ENCODE measurements at places on chromosomes 4 and X.

DNA sequence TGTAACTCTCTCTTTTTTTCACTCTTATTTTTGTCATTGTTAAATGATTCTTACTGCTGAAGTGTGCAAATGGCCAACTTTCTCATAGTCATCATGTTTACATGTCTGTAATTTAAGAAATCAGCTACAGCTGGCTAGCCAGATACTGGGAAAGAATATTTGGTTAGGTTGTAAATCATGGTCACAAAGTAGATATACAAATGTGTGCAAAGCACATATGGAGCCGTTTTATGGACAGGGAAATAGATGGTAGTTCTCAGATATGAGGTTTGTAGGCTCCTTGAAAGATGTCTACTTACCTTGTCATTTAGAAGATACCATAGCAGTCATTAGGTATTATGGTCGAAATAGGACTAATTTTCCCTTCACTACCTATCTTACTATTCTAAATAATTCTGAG, 430.4 kb downstream of the ADGRL3 start:
- no peak for DNase-seq

GRCh38 chrX:115367951-115368350, 78.4 kb downstream of the LUZP4 start:
- DNase-seq = no peak

GRCh38 chr4:64326507-64326906, 82.7 kb downstream of the TECRL start:
- DNase-seq = no peak

DNA sequence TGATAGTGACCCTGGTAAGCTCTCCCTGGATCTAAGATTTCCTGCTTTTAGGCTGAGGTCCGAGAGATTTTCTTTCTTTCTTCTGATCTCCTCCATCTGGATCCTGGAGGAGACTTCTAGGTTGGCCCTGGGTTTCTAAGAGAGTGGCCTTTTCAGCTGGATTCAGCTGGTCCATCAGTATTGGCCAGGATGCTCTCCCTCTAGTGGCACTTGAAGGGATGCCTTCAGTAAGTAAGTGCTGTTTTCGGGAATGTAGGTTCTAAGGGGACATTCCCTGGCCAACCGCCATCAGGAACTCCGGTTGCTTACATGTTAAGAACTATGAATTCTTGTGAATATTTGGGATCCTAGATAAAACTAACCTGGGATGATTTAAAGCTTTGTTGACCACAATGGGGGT, 56.9 kb downstream of the SERTM2 start:
- no peak for DNase-seq

DNA sequence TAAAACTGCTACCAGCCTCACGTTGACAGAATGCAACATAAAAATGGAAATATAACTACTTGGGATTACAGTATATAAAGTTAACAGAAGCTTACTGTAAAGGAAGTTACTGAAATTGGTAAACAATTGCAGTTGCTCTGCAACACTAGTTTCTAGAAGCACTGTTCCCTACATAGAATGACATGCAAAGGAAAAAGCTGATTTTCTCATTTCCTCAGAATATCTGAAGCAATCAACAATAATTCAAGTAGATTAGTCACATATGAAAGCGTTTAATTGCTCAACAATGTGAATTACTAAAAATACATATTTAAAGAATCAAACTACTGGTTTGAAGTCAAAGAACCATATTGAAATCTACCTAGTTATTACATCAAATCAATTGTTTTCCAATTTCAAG, 31.8 kb downstream of the PDGFC start:
- no peak for DNase-seq

DNA sequence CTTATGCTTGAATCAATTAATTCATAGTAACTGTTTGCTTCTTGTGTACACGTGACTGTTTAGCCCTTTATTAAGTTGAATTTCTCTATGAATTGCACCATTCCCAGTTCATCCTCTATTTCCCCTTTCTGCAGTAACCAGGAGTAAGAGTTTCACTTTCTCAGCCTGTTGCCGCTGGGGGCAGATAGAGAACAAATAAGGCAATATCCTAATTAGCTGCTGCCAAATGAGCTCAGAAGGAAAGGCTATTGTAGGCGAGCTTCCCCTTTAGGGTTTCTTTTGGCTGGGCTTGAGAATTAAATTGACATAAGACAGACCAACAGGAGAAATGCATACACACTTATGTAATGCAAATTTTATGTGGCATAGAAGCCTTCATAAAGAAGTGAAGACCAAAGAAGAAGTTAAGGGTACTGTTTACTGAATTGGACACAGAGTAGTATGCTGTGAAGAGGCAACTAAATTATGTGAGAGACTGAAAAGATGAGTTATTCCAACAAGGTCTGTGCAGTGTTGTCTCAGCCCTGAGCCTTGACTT, 1594.7 kb downstream of the TECRL start:
- DNase-seq = no peak

- DNase-seq = peak; percentile 34
These were observed 814 bp downstream of the SPON2 start for GRCh38 chr4:1171311-1172227.

DNA sequence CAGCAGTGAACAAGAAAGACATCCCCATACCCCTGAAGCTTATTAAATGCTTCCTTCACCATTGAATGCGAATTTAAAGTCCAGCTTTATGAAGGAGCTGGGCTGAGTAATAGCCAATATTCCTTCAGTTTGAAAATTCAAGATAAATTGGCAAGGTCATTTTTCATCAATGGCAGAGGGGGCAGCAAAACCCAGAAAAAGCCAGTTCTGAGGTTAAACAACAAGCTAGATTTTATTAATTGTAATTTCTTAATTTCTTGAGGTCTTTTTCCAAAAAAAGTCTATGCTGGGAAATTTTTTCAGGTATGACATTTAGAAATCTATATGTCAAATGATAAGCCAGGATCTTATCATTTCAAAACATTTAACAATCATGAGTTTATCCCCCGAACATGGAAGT, 808.9 kb downstream of the RPA4 start:
- DNase-seq = no peak

DNA sequence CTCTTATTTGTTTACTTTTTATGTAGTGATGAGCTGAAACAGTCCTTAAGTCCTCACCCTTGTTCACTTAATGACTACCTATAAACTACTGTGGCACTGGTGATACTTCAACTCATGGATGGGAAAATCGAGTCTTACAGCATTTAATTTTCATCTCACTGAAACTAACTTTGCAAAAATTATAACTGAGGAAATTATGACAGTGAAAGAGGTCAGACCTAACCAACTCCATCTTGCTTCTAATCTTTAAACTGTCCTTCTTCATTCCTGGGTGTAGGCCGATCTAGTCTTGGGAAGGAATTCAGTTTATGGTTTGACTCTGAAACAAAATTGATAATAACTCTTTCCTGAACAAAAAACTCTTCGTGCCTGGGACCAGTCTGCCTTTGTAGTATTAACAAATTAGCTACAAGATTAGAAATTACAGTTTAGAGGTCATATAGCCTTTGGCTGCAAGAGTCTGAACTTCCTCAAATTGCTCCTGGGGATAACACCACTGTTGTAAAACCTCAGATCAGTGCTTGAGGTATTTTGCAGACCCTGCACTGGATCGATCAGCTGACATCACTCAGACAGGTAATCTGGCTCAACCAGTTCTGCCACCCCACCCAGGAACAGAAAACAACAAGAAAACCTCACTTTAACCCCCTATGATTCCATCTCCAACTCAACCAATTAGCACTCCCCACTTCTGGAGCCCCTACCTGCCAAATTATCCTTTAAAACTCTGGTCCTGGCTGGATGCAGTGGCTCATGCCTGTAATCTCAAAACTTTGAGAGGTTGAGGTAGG, 995.7 kb upstream of the PRKX start:
- no peak for DNase-seq

DNA sequence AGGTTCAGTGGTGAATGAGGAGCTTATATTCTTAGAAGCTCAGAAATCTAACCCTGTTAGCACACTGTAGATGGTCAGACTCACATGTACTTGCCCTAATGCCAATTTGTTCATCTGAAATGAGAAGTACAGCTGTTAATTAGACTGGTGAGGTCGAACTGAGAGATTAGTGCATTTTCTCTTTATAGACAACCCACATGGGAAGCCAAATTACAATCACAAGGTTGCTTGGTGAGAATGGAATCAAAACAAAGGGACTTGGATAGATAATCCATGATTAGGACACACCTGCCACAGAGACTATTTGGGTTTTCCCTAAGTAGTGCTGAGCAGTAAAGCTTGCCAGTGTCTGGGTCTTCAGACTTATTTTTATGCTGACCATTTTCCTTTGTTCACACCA, 88.3 kb downstream of the POLA1 start:
- DNase-seq = no peak

DNA sequence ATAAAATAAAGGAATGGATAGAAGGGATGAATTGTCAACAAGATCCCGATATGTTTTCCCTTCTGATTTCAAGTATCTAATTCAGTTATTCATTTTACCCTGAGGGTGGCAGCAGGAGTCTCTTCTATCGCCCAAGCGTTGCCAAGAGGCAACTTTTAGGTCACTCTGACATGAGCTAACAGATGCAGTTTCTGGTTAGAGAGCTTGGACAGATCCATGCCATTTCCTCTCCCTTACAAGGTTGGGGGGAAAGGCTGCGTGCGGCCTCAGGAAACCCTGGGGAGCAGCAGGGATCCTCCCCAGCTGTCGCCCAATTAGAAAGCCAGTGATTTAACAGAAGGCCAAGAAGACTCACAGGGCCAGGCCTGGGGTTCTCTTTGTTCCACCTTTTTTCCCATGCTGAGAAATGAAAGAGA, 35.3 kb upstream of the WAS start:
- DNase-seq = peak; percentile 18

DNA sequence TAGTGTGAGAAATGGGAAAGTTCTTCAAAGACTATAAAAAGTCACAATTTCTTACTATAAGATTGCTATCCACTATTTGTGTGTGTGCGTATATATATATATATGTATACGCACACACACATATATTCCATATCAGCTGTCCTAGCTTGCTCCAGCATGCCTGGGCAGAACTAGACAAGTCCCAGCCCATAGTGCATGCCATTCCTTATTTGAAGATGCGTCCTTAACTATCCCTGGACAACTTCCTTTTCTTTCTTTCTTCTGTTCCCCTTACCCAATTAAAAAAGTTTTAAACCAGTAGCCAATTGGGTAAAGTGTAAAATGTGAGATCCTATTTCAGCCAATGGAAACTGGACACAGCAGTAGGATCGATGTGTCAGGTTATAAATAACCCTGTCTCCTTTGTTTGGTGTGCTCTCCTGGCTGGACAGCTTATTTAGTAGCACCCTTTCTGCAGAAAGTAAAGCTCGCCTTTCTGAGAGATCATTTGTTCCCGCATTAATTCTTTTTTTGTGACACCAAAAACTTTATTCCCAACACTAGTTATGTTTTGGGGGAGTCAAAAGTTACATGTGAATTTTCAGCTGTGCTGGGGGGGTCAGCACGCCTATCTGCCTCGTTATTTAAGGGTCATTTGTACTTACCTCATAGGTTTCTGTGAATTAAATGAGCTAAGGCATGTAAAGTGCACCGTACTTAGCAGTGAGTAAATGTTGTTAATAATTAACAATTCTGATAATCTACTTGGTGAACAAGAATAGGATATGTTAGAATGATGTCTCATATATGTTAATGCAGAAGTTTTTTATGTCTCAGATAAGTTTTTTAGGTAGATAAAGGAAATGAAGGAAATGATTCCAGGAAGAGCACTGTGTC, 40.9 kb downstream of the KDM6A start:
- DNase-seq = no peak

DNA sequence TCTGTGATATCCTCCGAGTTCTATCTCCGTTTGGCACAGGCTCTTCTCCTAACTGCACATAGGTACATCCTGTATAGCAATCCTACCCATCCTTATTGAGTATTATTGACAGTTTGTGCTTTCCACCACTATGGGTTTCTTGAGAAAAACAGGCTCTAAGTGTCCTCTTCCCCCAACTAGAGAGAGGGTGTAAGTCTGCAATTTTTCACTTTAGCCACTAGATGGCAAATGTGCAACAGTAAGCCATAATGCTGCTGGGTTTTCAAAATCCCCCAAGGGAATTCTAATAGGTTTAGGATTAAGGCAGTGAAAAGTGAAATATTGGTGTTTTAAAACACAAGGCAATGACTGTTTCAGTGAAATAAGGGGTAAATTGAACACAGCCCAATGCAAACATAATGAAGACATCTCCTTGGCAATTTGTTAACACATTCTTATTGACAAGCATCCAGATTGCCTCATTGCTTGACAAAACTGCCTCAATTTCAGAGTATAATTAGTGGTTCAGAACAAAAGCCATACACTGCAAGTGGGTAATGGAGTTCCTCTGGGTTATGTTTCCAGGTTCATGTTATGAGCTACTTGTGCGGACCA, 239.0 kb upstream of the HTR2C start:
- peak; percentile 2 for DNase-seq

GRCh38 chr4:33116871-33117270, 2396.7 kb downstream of the PCDH7 start:
- no peak for DNase-seq

GRCh38 chr4:94486372-94486801, 34.6 kb downstream of the PDLIM5 start:
- no peak for DNase-seq
